ENCODE measurements at places on chromosomes 12 and 14. TPM values are rescaled to one million over a fixed set of nuclear protein-coding genes. Genes with fewer than 3 reads are reported as not detected.

- no peaks in the 10 kb centered on the region for H3K36me3 ChIP-seq
- H3K27ac ChIP-seq = no peak overlapping the region
- H3K27me3 ChIP-seq = no peaks in the 10 kb centered on the region
- no peak for DNase-seq
- no peak overlapping the region for H3K4me3 ChIP-seq
- peaks cover 21% of the 10 kb centered on the region for H3K4me1 ChIP-seq
These were observed 231.0 kb downstream of the ALG10B start for GRCh38 chr12:38547586-38547985.

The KRT83 gene
- total RNA-seq = not detected

- no peak for DNase-seq
- peaks cover 17% of the 10 kb centered on the region for H3K4me1 ChIP-seq
- peak overlapping the region; percentile 98 for H3K27ac ChIP-seq
- peak overlapping the region; percentile 92 for H3K4me3 ChIP-seq
These were observed 1.8 kb upstream of the WNK1 start for GRCh38 chr12:750366-751191.

The TAMALIN gene
- total RNA-seq = 18.8 TPM

GRCh38 chr12:112716099-112717093, 75.2 kb upstream of the RPH3A start:
- H3K27ac ChIP-seq = no peak overlapping the region
- H3K4me1 ChIP-seq = no peaks in the 10 kb centered on the region
- H3K4me3 ChIP-seq = no peak overlapping the region
- DNase-seq = no peak
- no peaks in the 10 kb centered on the region for H3K27me3 ChIP-seq

DNA sequence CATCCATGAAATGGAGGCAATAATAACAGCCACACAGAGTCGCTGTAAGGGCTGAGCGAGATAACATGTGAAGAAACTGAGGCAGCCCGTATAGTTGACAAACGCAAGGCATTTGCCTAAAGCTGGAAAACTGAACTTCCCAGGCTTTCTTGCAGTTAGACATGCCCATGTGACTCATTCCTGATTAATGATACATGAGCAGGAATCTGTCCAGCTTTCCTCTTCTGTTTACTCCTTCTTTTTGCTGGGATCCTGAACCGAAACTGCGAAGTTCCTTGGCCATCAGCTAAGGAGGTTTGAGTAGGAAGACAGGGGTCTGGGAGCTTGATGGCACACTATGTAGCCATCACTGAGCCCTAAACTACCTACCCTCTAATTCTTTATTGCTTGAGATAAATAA, 52.2 kb downstream of the ST8SIA1 start:
- H3K27me3 ChIP-seq = no peaks in the 10 kb centered on the region
- H3K4me1 ChIP-seq = peaks cover 40% of the 10 kb centered on the region
- peak overlapping the region; percentile 57 for H3K27ac ChIP-seq
- no peak for DNase-seq
- H3K36me3 ChIP-seq = no peaks in the 10 kb centered on the region
- H3K4me3 ChIP-seq = peak overlapping the region; percentile 12

The GLT1D1 gene
- total RNA-seq = 1.5 TPM
